Neural crest cell (in vitro differentiated cells): ENCODE measurements at places on chromosomes 3 and 15. TPM values are rescaled to one million over a fixed set of nuclear protein-coding genes. Genes with fewer than 3 reads are reported as not detected.
A peak's percentile ranks its signal among the peaks of the same experiment; 100 is the strongest.

The GOLGA8K gene
- total RNA-seq: 1.6 and 1.8 TPM in 2 replicates

The MIX23 gene
- 52.5 and 60.1 TPM in 2 replicates for total RNA-seq

The TLR9 gene
- 0.16 TPM in 1 of 2 replicates, not detected in the other for total RNA-seq

The CCRL2 gene
- not detected in 2 replicates for total RNA-seq

The CHDH gene
- total RNA-seq: 3.0 and 4.3 TPM in 2 replicates

The OIP5 gene
- 25.2 and 26.9 TPM in 2 replicates for total RNA-seq

The GOLGA6D gene
- total RNA-seq: not detected in 2 replicates

The SNRPN gene
- total RNA-seq: 125 and 126 TPM in 2 replicates

DNA sequence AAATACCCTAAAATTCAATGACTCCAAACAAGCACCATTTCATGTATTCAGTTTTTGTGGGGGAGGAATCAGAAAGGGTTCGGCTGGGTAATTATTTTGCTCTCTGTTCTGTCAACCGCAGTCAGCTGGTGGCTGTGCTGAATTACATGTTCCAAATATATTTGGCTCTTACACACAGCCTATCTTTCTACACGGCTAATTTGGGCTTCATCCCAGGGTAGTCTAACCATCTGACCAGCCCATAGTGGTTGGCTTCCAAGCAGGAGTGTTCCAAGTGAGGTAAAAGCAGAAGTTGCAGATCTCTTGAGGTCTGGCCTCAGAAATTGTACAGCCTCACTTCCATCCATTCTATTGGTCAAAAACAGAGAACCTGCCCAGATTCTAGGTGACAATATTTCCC, 760.8 kb upstream of the SEMA6D start:
- DNase-seq: no peak
- no peaks in the 10 kb centered on the region for H3K36me3 ChIP-seq
- H3K4me3 ChIP-seq: no peak overlapping the region
- no peak overlapping the region for H3K27ac ChIP-seq
- H3K27me3 ChIP-seq: no peaks in the 10 kb centered on the region

DNA sequence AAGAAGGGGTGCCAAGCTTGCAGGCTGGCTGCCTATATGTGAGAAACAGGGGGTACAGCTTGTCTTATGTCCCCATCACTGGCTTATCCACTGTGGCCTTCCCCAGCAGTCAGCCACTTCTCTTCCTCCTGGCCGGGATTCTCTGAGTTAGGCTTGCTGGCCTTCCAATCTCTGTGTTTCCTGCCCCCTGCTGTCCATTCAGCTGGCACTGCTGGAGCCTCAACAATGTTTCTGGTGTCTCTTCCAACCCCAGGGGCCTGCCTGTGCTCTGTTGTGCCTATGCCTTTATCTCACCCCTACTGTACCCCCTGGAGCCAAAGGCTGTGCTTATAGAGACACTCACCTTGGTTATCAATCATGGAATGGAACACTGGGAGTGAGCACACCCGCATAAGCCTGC, 36.5 kb downstream of the ANAPC13 start:
- H3K4me1 ChIP-seq: no peaks in the 10 kb centered on the region
- H3K27ac ChIP-seq: no peak overlapping the region

GRCh38 chr15:58546635-58547627, 115.1 kb downstream of the LIPC start:
- no peaks in the 10 kb centered on the region for H3K36me3 ChIP-seq
- no peak overlapping the region for H3K4me3 ChIP-seq
- H3K4me1 ChIP-seq: peaks cover 9% of the 10 kb centered on the region
- DNase-seq: no peak

GRCh38 chr3:195337747-195338146, 66.8 kb upstream of the XXYLT1 start:
- DNase-seq: no peak
- no peak overlapping the region for H3K4me3 ChIP-seq
- H3K4me1 ChIP-seq: no peaks in the 10 kb centered on the region

DNA sequence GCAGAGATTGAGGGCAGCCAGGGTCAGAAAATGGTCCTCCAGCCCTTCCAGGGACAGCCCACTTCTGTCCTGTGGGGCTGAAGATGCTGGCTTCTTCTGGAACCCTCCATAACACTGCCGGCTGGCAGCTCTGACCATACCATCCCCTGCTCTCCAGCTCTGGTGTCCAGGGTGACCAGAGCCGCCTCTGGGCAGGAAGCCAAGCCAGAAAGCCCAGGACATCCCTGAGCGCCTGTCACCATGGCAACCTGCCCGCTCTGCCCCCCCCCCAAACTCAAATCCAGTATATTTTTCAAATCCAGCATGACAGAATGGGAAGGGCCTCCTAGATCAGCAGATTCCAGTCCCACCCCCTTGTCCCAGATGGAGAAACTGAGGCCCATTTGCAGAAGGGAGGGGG, 420 bp upstream of the TMIE start:
- no peak for DNase-seq
- H3K36me3 ChIP-seq: no peaks in the 10 kb centered on the region
- no peak overlapping the region for H3K4me3 ChIP-seq
- no peak overlapping the region for H3K27ac ChIP-seq
- peaks cover 15% of the 10 kb centered on the region for H3K27me3 ChIP-seq
- peaks cover 10% of the 10 kb centered on the region for H3K4me1 ChIP-seq

DNA sequence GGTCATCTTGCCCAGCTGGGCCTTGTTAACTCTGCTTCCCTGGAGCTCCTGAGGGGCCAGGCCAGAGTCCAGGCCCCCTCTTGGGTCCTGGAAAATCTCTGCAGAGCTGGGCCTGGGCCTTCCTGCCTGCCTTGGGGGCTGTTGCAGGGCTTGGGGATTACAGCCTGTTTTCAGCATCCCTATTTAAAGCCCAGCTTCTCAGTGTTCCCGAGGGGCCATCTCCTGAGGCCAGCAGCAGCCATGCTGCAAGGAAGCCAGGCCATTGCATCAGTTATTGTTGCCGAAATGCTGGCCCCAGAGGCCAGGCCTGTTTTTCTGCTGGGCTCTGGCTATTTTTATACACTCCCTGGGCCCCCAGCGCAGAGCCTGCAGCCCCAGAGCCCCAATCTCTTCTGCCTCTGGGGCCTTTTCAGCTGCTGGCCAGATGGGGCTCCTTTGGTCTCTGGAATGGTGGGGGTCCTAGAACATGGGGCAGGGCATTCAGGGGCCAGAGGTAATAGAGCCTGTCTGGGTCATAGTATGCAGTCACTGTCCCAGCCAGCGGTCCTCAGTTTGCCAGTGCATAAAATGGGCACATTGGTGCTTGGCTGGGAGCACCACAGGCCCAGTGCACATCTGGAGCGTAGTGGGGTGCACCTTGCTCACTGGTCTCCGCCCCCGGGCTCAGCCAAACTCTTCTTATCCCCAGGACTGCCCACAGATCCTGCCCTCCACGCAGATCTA, 28.5 kb downstream of the PLXNA1 start:
- no peaks in the 10 kb centered on the region for H3K36me3 ChIP-seq
- no peak for DNase-seq
- H3K4me1 ChIP-seq: peaks cover 7% of the 10 kb centered on the region

GRCh38 chr3:157103280-157103679, 56.7 kb downstream of the CCNL1 start:
- H3K4me3 ChIP-seq: no peak overlapping the region
- no peak for DNase-seq
- H3K36me3 ChIP-seq: no peaks in the 10 kb centered on the region
- H3K27me3 ChIP-seq: no peaks in the 10 kb centered on the region
- H3K27ac ChIP-seq: no peak overlapping the region

- H3K4me1 ChIP-seq: peaks cover 48% of the 10 kb centered on the region
- H3K36me3 ChIP-seq: no peaks in the 10 kb centered on the region
- no peak for DNase-seq
- H3K4me3 ChIP-seq: no peak overlapping the region
- no peak overlapping the region for H3K27ac ChIP-seq
Measured at GRCh38 chr3:52025453-52025852, 29.8 kb upstream of the RPL29 start.

DNA sequence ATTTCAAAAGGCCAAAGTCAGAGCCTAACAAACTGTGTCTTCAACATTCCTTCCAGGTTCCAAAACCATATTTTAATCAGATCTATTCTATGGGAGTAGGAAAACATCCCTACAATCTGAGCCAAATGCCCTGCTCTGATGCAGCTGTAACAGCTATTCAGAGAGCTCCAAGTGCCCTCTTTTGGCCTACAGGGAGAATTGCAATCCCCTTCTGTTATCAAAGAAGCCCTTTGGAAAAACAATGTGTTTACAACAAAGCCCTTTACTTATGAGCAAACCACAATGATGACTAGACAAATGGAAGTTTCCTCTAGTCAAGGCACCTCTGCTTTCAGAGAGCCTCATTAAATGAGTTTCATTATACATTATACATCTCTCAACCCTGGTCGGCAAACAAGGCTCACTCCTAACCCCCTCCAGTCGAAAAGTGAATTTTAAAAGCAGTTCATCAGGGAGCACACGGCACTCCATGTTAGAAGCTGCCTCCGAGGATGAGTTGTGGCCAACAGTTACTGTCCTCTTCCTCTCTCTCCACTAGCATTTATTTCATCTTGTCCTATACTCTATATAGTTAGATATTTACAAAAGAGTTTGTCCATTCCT, 42.6 kb upstream of the TMCO5A start:
- H3K36me3 ChIP-seq: no peaks in the 10 kb centered on the region
- no peak overlapping the region for H3K4me3 ChIP-seq
- peaks cover 6% of the 10 kb centered on the region for H3K27me3 ChIP-seq

DNA sequence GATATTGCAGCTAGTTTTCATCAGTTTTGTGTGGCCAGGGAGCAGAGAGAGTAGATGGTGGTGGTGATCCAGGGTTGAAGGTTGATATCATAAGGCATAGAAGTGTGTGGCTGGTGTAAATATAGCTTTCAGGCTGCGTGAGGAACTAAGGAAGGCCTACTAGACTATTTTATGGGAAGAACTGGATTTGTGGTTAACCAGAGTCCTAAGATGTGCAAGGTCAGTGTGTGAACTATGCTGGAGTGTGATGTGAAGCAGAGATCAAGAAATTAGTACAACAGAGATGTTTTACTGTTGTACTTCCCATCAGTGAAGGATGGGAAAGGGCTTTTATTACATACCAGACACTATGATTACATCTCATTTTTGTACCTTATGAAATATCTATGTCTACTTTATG, 41.5 kb downstream of the MAPK6 start:
- H3K4me3 ChIP-seq: no peak overlapping the region
- H3K27me3 ChIP-seq: no peaks in the 10 kb centered on the region
- no peak for DNase-seq
- peak overlapping the region; percentile 15 for H3K27ac ChIP-seq
- H3K36me3 ChIP-seq: peaks cover 15% of the 10 kb centered on the region

DNA sequence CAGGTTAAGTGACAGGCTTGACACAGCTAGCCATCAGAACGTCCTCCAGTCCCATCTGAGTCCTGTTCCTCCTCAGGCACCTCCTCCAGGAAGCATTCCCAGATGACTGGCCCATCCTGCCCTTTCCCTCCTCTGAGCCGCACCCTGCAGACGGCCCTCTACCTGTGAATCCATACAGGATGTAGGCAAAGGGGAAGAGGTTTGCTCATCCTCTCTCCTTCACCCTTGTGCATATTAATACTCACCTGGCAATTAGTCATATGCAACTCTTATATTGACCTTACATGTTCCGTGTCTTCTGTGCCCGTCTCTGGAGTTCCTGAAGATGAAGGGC, 61.9 kb downstream of the SMAD3 start:
- no peak for DNase-seq
- H3K27ac ChIP-seq: no peak overlapping the region
- peaks cover 21% of the 10 kb centered on the region for H3K4me1 ChIP-seq
- no peaks in the 10 kb centered on the region for H3K27me3 ChIP-seq
- H3K36me3 ChIP-seq: no peaks in the 10 kb centered on the region

GRCh38 chr3:177753451-177754155, 556.3 kb upstream of the TBL1XR1 start:
- peaks cover 19% of the 10 kb centered on the region for H3K4me1 ChIP-seq
- H3K4me3 ChIP-seq: no peak overlapping the region
- no peaks in the 10 kb centered on the region for H3K27me3 ChIP-seq
- H3K36me3 ChIP-seq: no peaks in the 10 kb centered on the region
- H3K27ac ChIP-seq: no peak overlapping the region

DNA sequence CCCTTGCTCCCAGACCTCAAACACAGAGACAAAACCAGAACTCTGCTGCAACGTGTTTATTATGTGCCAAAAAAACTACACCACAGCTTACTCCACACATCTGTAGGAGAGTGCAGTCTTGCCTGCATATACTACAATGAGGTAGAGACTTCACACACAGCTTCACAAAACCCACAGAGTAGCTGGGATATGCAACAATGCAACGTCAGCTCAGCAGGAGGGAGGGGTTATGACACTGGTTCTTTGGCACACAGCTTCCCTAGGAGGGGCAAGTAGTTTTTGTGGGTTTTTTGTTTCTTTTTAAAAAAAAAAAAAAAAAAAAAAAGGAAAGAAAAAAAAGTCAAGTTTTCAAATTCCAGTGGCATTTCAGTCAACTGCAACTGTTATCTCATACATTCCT, 2.9 kb upstream of the RPS17 start:
- peak overlapping the region; percentile 84 for H3K4me3 ChIP-seq
- DNase-seq: no peak
- H3K27me3 ChIP-seq: no peaks in the 10 kb centered on the region
- peaks cover 37% of the 10 kb centered on the region for H3K4me1 ChIP-seq

DNA sequence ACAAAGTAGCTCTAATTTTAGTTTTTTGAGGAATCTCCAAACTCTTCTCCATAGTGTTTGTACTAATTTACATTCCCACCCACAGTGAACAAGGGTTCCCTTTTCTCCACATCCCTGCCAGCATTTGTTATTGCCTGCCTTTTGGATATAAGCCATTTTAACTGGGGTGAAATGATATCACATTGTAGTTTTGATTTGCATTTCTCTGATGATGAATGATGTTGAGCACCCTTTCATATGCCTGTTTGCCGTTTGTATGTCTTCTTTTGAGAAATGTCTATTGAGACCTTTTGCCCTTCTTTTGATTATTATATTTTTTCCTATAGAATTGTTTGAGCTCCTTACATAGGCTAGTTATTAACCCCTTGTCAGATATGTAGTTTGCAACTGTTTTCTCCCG, 239.9 kb upstream of the TPM1 start:
- DNase-seq: no peak
- H3K27me3 ChIP-seq: no peaks in the 10 kb centered on the region
- H3K4me1 ChIP-seq: peaks cover 23% of the 10 kb centered on the region
- H3K4me3 ChIP-seq: no peak overlapping the region
- no peaks in the 10 kb centered on the region for H3K36me3 ChIP-seq

GRCh38 chr3:130341388-130341787, 4.1 kb upstream of the COL6A5 start:
- no peak overlapping the region for H3K4me3 ChIP-seq
- H3K27ac ChIP-seq: no peak overlapping the region
- peaks cover 8% of the 10 kb centered on the region for H3K4me1 ChIP-seq
- H3K36me3 ChIP-seq: peaks cover 7% of the 10 kb centered on the region
- DNase-seq: no peak
- H3K27me3 ChIP-seq: peaks cover 54% of the 10 kb centered on the region
